Astrocyte of the hippocampus (primary cell): ENCODE measurements at places on chromosomes 3 and 15.

DNA sequence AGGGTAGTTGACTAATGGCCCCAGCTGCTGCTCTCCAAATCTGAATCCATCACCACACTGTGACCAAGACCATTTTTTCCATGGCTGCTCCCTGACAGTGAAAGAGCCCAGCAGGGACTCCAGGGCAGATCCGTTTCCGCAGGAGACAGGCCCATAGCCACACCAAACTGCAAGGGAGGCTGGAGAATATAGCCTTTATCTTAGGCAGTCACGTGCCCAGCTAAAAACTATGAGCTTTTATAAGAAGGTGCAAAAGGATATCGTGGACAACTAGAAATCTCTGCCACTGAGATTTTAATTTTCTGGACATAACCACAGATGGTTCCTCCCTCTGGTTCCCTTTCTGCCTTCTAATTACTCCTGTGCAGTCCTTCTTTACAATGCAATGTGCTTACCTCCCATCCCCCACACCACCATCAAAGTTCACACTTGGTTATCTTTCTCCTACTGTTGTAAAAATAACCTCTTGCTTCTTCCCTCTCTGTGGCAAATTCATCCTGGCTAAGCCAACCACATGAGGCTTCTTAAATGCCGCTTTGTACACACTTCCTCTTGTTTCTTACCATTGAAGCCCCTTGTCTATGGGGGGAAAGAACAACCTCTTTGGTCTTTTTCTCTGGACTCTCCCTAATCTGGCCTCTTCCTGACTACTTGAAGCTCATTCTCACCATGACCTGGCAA lies 233.7 kb downstream of the SHQ1 start:
- DNase-seq = no peak

DNA sequence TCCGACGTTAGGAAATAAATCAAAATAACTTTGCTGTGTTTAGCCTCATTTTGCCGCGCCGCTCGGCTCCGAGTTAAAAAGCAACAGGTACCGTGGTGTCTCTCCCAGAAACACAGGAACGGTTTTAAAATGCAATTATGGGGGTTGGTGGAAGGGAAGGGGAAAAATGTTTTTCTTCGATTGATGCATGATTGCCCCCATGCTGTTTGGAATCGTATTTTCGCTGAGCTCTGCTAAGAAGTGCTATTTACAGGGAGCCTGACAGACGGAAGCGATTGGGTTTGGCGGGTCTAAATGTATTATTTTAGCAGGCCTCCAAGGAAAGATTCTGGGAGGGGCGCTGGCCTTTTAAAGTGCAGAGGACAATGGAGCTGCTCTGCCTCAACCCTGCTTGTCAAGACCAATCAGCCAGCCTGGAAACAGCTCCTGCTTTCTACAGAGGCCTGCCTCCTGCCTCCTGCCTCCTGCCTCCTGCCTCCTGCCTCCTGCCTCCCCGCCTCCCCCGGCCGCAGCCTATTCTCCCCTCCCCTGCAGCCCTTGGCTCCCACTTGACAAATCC lies 156.7 kb upstream of the TLE3 start:
- no peak for DNase-seq

DNA sequence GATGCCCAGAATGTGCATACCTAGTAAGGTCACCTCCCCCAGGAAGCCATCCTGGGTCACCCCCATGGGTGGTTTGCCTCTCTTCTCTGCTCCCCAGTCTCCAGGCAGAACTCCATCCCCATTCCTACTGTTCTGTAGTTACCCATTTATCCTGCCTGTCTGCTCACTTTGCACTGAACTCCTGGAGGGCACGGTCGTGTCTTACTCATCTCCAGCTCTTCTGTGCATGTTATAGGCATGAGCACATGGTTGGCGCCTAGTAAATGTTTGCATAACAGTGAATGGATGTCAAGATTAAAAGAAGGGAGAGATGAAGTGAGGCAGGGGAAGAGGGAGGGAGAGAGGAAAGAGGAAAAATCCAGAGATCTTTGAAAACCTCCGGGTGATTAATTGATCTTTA lies 208.4 kb upstream of the TRIM42 start:
- DNase-seq = no peak

DNA sequence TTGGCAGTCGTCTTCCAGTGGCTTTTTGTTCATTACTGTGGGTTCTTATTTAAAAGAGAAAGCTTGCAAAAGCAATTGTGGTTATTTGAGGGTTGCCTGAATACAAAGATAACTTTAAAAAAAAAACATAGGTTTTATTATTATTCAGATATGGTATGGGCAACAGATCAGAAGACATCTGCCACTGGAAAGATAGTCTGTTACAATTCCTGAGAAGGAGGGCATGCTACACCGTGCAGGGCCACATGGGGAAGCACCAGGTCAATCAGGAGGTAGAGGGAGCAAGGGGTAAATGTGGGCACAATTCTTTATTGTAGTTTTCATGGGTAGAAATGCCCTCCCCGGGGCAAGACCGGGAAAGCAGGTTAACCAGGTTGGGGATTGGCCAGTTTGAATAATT lies 46.5 kb downstream of the BBS4 start:
- no peak for DNase-seq

DNA sequence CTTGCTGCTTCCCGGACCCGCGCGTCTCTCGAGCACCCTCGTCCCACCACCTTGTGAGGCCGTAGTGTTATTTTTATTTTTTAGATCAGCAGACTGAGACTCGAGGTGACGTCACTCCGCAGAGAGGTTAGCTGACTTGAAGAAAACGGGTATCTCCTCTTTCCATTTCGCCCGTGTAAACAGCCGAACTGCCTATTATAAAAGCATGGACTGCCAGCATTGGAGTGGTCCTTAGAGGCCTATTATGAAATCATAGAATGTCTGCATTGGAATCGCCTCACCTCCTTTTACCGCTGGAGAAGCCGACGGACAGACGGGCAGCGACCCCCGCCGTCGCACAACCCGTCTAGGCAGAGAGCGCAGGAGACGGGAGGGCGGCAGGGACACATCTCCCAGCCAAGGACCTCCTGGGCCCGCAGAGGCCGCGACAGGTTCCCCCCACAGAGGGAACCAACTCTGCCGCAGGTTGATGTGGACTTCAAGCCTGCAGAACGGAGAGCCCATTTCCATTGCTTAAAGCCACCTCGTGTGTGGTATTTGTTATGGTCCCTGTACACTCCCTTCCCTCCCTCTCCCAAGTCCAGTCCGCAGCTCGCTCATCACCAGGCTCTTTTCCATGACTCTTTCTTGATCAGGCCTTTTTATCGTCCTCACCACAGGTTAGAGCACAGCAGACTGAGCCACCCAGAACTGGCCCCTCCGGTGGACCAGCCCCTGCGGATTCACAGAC lies 540 bp upstream of the PPP1R2 start:
- no peak for DNase-seq

DNA sequence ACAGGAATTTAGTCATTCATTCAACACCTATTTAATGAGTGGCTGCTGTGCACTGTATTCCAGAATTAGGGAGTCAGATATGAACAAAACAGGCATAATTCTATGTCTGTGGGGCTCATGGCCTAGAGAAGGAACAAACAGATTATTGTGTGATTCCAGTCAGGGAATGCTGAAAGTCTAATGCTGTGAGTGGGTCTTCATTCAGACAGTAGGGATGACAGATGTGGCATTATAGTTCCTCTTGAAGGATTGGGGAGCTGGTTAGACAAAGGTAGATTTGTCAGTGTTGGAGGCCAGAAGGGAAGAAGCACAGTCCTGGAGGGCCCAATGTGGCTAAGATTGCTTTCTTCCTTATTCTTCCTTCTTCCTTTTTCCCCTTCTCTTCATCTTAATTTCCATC lies 226.4 kb upstream of the EIF1B start:
- no peak for DNase-seq

GRCh38 chr3:133805384-133805701 lies 272 bp upstream of the SRPRB start:
- DNase-seq = no peak

- no peak for DNase-seq
These were observed 65.5 kb downstream of the ARHGAP31 start for GRCh38 chr3:119359476-119360326.

GRCh38 chr3:149678351-149678950 lies 20.6 kb upstream of the WWTR1 start:
- DNase-seq = peak; percentile 51

DNA sequence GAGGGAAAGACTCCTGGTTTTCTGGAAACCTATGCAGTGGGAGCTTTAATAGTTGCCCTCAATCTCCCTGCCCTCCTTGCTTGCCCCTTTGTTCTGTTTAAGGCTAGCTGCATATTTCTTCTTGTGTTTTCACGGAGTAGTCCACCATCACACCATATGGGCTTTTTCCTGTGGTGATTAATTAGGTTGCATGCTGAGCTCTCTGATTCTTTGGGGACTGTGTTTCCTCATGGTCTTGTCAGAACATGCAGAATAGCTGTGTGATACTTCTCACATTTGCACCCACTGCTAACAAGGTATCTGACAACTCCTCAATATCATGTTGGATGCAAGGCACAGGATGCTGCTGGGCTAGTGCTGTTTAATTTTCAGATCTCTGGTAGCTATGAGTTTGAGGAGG lies 139.6 kb downstream of the PTPRG start:
- DNase-seq = no peak

DNA sequence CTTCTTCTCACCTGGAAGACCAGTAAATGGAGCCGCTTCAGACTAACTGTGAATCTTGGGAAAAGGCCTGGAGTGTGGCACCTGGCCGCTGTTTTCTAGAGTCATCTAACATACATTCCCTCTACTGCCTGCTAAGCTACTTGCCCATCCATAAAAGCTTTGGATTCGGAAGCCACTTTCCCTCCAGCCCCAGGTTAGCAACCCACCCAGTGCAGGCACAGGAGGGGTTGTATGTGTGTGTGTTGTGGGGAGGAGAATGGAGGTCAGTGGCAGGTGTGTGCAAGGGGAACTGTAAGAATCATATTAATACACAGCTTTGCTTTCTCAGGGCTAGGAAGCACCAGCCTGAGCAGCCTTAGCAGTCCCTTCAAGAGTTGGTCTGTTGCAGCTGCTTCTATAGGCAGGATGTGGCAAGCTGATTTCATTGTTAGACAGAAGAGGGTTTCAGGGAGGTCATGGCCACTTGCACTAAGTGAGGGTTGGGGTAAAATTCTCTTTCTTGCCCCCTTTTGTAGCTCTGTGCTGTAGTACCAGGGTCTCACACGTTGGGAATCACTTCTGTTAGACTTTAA lies 8.9 kb downstream of the NSUN3 start:
- no peak for DNase-seq

GRCh38 chr15:98999233-98999632 lies 8.4 kb downstream of the PGPEP1L start:
- DNase-seq = no peak

- DNase-seq = no peak
These were observed 88.4 kb upstream of the PLXNA1 start for GRCh38 chr3:126894475-126894874.

GRCh38 chr15:82122746-82123400 lies 77.1 kb upstream of the MEX3B start:
- DNase-seq = peak; percentile 97

- DNase-seq = peak; percentile 98
These were observed at the start of gene SNAPC5 for GRCh38 chr15:66497502-66498455. TSS of gene SNAPC5 (minus strand) at chr15:66497762. CDS start at chr15:66497731, 31 bp downstream.

GRCh38 chr3:184751204-184752040 lies 39.6 kb upstream of the MAGEF1 start:
- DNase-seq = no peak

- peak; percentile 47 for DNase-seq
These were observed 73.0 kb downstream of the ATP10A start for GRCh38 chr15:25790000-25790660.

GRCh38 chr3:158780766-158781165 lies 21.1 kb upstream of the MFSD1 start:
- no peak for DNase-seq

DNA sequence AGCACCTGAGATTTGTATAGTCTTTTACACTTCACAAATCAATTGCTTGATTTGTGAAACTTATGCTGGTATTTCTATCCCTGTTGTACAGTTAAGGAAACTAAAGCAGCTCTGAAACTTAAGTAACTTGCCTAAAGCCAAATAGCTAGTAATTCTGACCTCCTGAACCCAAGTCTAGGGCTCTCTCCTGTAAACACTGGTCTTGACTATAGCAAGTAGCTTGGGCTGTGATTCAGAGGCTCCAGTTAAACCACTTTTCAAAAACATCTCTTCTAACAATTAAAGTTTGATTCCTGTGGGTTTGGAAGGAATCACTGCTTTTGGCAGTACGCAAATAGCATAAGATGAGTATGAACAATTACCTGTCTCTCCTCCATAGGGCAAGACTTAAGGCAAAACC lies 18.5 kb upstream of the CMTM8 start:
- DNase-seq = peak; percentile 77

DNA sequence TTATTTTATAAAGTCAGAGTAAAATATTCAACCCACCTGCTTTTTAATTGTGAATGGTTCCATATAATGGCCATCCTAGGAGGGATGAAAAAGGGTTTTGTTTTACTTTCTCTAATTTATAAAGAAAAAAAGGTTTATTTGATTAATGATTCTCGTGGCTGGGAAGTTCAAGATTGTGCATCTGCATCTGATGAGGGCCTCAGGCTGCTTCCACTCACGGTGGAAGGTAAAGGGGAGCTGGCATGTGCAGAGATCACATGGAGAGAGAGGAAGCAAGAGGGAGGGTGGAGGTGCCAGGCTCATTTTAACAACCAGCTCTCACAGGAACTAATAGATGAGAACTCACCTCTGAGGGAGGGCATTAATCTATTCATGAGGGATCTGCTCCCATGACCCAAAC lies 27.7 kb upstream of the TRA2B start:
- no peak for DNase-seq

DNA sequence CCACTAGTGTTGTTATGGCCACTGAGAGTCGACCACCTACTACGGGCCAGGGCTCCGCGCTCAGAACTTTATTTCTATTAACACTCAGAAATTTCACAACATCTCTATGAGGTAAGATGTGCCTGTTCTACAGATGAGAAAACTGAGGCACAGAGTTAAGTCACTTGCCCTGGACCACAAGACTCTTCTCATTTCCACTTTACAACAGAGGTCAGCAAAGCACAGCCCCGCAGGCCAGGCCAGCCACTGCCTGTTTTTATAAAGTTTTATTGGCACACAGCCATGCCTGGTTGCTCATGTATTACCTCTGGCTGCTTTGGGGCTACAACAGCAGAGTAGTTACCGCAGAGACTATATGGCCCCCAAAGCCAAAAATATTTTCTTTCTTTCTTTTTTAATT lies 503.6 kb downstream of the SHQ1 start:
- DNase-seq = no peak

- DNase-seq = peak; percentile 66
These were observed 130.9 kb downstream of the ASB7 start for GRCh38 chr15:100733101-100733842.

- DNase-seq = peak; percentile 64
These were observed 3.7 kb upstream of the EFHB start for GRCh38 chr3:19937459-19938294.

GRCh38 chr3:187243933-187244524 lies 46.7 kb downstream of the RTP1 start:
- DNase-seq = no peak

DNA sequence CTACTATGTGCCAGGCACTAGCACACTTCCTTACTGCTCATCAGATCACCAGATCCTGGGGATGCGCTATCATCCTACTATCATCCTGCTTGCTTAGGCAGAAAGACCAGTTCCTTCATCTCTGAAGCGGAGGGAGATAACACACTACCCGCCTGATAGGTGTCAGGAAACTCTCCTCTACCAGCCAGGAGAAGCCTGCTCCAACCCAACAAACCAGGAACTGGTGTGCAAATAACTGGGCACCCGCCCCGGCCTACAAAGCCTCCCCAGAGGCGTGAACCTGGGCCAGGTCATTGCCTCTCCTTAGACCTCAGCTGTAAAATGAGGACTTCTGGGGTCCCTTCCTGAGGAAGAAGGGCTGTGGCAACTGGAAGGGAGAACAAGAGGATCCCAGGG lies 61.5 kb downstream of the HOMER2 start:
- no peak for DNase-seq

- DNase-seq = peak; percentile 57
These were observed 10.5 kb downstream of the SLC6A6 start for GRCh38 chr3:14412831-14413380.
